Stimulated activated CD4-positive, alpha-beta T cell treated with anti-CD3 and anti-CD28 coated beads, Interleukin-1b, Interleukin-23, amount 100 ng/mL, for 1 hour (primary cell): ENCODE measurements at places on chromosomes 1 and 21.
A peak's percentile ranks its signal among the peaks of the same experiment; 100 is the strongest.

DNA sequence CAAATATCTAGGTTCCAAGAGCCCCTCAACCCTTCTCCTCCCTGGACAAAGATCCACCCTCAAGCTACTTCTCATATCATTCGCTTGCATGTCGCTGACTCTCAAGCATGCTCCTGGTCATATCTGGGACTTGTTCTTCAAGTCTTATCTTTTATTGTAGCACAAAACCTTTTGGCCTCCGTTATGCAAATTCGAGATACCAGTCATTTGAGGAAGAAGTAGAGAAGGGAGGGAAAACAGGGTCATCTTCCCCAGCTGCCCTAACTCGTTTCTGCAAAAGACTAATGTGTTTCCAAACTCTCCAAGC is 63.8 kb upstream of the ETS2 start:
- no peak for DNase-seq

DNA sequence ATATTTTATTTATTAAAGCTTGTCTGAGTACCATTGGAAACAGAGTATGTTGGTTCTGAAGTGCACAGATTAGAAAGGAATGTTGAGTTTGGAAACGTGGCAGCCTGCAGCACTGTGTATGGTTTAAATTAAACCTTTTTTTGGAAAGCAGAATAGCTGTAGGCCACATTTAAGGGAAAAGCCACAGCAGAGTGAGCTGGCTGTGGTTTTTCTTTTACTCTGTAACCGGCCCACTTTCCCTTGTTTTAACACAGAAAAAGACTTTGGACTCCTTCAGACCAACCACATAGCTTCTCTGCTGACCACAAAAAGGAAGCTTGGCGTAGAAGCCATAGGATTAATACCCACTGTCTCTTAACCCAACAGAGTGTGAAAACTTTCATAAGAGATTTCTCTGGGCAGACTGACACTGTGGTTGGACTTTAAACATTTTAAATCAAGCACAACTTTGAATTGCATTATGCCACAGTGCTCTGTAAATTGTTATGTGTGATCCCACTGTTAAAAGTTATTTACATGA is 75.2 kb downstream of the NFIA start:
- DNase-seq: no peak

- DNase-seq: no peak
These were observed 5.0 kb downstream of the JMJD4 start for GRCh38 chr1:227729881-227730629.

DNA sequence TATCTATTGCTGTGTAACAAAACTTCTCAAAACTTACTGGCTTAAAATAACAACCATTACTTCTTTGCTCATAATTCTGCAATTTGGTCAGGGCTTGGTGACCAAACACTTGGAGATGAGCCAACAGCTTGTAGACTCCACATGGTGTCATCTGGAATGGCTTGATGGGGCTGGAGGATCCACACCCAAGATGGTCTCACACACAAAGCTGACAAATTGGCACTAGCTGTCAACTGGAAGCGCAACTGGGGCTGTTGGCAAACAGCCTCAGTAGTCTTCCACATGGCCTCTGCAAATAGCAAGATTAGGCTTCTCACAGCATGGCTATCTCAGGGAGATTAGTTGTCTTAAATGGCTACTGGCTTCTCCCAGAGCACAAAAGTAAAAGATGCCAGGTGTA is 27.1 kb upstream of the MTF2 start:
- no peak for DNase-seq

- DNase-seq: no peak
These were observed 671.2 kb downstream of the MATN1 start for GRCh38 chr1:30052178-30052577.

GRCh38 chr1:19728413-19729145 is 63.9 kb downstream of the HTR6 start:
- no peak for DNase-seq

- no peak for DNase-seq
These were observed 1.1 kb downstream of the ARV1 start for GRCh38 chr1:230979952-230980351.

GRCh38 chr1:215566556-215567490 is at the start of gene KCTD3:
TSS of gene KCTD3 (plus strand) at chr1:215567304. CDS start at chr1:215567686, 382 bp downstream.
- peak; percentile 6 for DNase-seq

DNA sequence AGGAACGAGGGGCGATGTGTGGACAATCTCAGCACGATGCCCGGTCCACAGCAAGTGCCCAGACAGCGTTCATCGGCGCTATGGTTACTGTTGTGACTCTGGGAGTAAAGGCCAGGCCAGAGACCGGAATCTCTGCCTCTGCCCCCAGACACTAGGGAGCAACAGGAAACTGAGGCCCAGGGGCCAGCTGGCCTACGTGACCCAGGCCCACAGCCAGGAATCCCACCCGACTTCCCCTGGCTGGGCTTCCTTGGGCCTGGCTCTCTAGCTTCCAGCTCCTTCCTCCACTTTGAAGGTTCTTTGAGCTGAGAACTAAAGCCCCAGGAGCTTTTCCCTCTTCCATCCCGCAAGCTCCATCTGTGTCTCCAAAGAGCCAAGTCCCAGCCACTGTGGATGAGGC is 4.6 kb downstream of the LRP8 start:
- DNase-seq: no peak

DNA sequence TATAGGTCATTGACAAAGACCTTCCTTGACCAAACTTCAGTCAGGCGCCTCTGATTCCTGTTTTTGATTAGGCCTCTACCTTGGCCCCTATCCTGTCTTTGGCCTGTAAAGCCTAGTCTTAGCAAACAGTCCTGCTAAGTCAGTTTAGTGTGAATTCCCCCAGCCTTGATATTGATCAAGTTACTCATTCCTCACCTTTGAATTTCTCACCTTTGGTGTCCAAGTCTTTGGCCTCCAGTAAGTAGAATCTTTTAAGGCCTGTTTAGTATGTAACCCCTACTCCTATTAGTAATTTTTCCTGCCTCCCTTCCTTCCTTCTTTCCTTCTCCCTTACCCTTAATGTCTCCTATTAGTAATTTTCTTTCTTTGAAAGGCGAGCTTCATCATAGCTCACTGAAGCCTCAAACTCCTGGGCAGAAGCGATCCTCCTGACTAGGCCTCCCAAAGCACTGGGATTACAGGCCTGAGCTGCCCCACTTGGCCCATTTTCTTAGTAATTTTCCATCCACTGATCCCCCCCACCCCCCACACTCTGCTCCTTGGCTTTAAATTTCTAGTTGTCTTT is 13.0 kb upstream of the ZNF692 start:
- DNase-seq: no peak

GRCh38 chr1:29682919-29683295 is 446.6 kb downstream of the PTPRU start:
- DNase-seq: no peak

- DNase-seq: no peak
These were observed 7.0 kb upstream of the BMP8B start for GRCh38 chr1:39795651-39796050.
